HEK293T (cell line): ENCODE measurements at places on chromosomes 1 and 21.

DNA sequence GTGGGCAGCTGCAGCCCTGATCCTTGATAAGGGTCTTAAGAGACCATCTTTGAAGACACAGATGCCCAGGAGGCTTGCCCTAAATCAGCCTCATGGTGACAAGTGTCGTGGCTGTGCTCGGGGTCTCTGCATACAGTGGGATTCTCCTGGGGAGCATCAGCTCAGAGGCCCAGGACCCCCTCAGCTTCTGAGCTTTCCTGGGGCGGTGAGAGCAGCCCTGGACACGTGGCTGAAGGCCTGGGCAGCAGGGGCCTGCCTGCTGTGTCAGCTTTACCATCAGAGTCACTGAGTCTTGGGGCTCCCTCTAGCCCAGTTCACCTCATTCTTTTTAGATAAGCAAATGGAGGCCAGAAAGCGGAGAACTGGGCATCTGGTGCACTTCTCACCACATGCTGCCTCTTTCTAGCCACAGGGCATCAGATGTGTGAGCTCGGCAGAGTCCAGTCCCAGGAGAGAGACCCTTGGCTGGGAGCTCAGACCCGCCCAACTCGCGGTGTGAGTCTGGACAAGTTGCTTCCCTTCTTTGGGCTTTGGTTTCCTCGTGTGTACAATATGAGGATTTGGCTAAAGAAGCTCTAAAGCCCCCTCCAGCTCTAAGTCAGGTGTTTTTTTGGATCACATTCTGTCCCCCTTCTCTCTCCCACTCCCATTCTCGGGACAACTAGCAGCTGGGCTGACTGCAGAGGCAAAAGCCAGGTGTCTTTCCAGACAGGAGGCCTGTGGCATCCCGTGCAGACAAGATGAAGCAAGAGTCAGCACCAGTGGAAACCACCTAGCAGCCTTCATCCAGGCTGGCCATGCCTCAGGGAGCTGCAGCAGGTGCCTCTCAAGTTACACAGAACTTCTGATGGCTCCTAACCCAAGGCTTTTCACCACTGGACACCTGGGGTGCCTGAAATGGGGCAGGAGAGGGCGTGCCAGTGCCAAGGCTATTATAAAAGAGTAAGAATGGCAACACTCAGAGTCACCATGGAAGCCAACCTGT lies 119.1 kb downstream of the KCNN3 start:
- DNase-seq: no peak

GRCh38 chr1:198605406-198605805 lies 33.4 kb upstream of the PTPRC start:
- no peak for DNase-seq

- no peak for DNase-seq
Measured at GRCh38 chr1:44777969-44778635, 2.8 kb downstream of the RPS8 start.

DNA sequence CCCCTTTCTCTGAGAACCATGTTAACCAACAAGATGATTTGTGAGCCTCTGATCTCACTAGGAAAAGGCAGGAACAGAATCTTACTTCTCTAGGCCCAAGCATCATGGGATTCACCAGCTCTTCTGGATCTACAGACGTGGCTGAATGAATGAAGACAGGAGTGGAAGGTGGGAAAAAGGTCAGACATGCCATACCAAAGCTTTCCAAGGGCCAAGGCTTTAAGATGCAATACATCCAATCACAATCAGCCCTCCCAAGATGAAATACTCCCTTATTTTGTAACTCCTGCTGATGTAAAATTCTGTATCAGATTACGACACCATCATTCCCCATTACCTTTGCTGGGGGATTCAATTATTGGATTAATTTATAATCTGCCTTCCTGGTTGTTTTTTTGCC lies 80.9 kb downstream of the SSBP3 start:
- no peak for DNase-seq

DNA sequence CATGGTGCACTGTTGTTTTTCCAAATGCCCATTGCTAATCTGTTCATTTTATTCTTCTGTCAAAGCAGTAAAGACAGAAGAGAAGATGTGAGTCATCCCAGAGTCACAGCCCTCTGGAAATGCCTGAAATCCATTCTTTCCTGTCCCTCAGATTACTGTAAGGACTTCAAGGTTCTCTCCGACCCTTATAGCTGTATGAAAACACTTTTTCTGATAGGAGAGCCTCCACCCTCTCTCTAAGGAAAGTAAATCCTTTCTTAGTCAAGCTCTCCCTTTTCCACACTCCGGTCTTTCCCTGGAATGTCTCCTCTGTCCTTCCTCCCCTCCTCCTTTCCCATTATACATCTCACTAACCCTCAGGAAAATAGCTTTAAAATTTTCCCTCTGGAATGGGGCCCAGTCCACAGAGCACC lies 3.5 kb upstream of the PRDX6 start:
- DNase-seq: no peak

- DNase-seq: no peak
Measured at GRCh38 chr1:54390655-54391054, 15.5 kb downstream of the SSBP3 start.

- DNase-seq: no peak
Measured at GRCh38 chr1:2953688-2954285, 67.5 kb upstream of the ACTRT2 start.

- DNase-seq: no peak
Measured at GRCh38 chr1:41811051-41811795, 107.5 kb downstream of the HIVEP3 start.

DNA sequence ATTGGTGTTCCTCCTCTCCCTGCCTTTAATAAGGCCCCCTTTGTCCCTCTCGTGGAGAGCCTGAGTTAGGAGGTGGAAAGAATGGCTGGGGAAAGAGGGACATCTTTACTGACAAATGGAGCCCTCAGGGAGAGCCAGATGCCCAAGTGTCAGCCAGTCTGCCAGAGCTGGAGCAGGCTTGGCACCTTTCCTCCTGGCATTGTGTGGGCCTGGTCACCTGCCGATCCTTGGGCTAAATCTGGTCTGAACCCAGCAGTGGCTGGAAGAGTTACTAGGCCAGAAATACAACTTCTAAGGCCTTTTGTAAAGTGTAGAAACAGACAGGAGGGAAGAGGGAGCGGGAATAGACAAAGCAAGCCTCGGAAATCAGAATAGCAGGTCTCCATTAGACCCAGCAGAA lies 24.9 kb downstream of the VANGL1 start:
- no peak for DNase-seq

DNA sequence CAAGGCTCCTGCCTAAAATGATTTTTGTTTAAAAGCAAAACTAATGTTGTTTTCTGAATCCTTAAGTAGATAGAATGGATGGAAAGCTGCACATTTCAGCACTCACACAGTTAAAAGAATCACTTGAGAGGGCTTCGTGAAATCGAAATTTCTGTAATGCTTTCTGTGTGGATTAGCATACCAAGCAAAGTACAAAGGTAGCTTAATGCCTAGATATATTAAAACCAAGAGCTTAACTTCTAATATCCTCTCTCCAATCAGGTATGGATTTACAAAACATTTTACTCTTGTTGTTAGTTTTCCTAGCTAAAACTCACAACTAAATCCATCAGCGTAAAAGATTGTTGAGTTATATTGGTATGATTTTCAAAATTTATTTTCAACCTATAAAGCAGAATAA lies 378.8 kb upstream of the PRMT6 start:
- no peak for DNase-seq
